SJSA1 (cell line): ENCODE measurements at places on chromosomes 4 and X. TPM values are rescaled to one million over a fixed set of nuclear protein-coding genes. Genes with fewer than 3 reads are reported as not detected.

GRCh38 chr4:27218013-27218412 is 357.4 kb downstream of the STIM2 start:
- DNase-seq, result no peak

DNA sequence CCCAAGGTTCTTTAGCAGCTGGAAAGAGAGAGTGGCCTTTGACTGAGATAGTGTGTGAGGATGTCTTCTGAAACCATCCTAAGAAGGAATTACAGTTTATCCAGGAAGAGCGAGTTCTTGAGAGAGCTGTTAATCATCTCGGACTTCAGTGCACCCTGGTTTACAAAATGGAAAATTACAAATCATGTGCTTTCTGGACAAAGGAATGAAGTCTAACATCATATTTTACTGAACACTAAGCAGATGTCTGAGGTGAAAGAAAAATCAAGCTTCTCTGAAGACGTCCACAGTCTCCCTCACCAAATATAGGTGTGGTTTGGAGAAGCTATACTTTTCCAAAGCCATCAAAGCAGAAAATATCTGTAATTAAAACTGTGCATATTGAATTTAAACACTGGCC is 30.8 kb upstream of the CYP2U1 start:
- DNase-seq, result no peak

GRCh38 chr4:187208651-187209050 is 485.0 kb upstream of the FAT1 start:
- DNase-seq, result peak; percentile 13

DNA sequence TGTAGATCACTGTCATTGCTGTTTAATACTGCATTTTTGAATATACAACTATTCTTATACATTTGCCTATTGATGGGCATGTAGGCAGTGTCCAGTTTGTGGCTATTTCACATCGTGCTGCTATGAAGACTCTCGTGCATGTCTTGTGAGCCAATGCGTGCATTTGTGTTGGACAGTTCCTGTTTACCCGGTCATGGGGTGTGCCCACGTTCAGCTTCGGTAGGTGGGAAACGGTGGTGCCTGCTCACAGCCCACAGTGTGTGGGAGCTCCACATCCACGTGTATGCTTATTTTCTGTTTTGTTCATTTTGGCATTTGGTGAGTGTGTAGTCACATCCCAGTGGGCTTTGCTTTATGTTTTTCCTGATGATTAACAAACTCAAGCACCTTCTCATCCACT is 19.7 kb upstream of the RNF212 start:
- DNase-seq, result no peak

Gene PDLIM3
- 87.3 and 157 TPM in 2 replicates for total RNA-seq

Gene DCK
- total RNA-seq, result 57.8 and 73.5 TPM in 2 replicates

- no peak for DNase-seq
Measured at GRCh38 chr4:69224891-69225290, 10.3 kb upstream of the UGT2B11 start.

DNA sequence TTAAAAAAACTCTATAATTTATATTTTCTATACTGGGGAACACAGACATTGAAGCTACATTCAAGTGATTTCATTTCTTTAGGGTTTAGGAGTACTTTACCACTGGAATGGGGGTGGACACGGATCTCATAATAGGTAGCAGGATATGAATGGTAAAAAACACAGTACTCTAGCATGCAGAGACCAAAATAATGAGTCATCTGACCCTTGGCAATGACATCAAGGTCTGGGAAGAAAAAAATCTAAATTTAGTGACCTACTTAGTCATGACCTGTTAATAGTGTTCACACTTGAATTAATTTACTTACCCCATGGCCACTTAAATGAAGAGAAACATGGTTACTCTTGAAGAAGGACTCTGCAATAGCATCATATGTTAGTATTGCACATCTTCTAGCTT is 187.9 kb downstream of the EPHA5 start:
- no peak for DNase-seq

DNA sequence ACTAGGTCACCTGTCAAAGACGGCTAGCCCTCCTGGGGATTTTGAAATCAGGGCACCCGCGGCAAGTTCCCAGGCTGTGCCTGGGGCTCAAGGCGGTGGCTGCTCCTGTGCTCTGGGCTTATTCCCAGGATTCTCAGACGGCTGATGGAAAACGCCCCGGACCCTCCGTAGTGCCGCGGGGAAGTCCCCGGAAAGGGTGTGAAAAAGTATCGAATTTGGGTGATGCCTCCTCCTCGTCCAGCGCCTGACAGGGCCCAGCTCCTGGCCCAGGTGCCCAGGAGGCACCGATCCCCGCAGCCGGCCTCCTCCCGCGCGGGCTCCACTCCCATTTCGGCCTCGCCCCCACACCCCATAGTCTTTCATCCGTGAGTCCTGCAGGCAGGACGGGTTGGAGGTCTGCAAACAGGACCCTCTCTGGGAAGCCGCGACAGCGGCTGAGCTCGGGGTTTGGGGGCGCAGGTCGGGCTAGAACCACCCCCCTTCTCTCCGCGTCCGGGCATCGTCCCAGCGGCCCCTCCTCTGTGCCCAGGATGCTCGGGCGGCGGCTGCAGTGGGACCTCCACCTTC is 1.1 kb upstream of the NSG1 start:
- no peak for DNase-seq

- no peak for DNase-seq
Measured at GRCh38 chr4:55661398-55662056, 25.4 kb upstream of the NMU start.

DNA sequence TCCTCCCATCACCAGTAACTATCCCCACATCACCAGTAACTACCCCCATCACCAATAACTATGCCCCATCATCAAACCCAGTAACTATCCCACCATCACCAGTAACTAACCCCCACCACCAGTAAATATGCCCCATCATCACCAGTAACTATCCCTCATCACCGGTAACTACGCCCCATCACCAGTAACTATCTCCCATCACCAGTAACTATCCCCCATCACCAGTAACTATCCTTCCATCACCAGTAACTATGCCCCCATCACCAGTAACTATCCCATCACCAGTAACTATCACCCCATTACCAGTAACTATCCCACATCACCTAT is 2.9 kb downstream of the ASMTL start:
- no peak for DNase-seq

Gene ZFP92
- not detected in 2 replicates for total RNA-seq

DNA sequence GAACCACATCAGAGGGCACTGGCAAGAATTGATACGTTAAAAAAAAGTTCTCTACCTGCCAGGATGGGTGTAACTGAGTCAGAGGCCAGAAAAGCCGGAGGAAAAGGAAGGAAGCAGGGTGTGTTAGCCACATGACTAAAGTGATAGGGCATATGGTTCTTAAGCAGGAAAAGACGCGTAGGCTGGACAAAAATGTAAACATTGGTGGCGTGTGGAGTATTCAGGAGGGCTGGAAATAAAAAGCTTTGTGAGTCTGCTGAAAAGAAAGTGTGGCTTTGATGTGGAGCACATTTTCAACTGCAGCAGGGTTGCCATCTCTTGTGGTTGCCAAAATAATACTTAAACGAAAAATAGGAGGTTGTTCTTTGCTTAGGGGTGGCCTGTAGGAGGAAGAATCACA is 186.5 kb upstream of the RPL34 start:
- peak; percentile 52 for DNase-seq

Gene CCKAR
- total RNA-seq, result not detected in 2 replicates

- DNase-seq, result no peak
Measured at GRCh38 chr4:73104695-73105094, 35.2 kb upstream of the COX18 start.

Gene DCAF4L1
- total RNA-seq, result not detected in 2 replicates

Gene BEX3
- total RNA-seq, result 303 and 319 TPM in 2 replicates

Gene ACE2
- 0.08 TPM in 1 of 2 replicates, not detected in the other for total RNA-seq

GRCh38 chr4:23931489-23931830 is 41.6 kb upstream of the PPARGC1A start:
- DNase-seq, result no peak

DNA sequence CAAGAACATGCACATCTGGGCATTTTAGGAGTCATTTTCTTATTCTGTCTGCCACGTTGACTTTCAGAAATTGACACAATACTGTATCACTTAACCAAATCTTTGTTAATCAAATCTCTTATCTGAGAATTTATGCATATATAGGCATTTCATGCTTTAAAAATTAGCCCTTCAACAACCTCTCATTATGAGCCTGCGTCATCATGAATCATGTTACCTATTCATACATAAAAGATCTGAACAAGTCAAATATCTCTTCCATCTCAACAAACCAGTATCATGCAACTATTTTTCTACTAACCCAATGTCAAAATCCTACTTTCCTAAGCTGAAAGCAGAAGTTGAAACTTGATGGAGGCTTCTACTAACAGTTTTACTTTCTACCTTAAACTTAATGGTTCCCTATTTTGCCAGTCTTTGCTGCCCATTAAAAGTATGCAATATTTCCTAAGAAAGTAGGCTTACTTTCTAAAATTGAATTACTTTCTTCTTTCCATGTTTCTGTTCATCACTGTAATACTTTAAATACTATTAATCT is 1.8 kb downstream of the ADAM29 start:
- DNase-seq, result no peak

DNA sequence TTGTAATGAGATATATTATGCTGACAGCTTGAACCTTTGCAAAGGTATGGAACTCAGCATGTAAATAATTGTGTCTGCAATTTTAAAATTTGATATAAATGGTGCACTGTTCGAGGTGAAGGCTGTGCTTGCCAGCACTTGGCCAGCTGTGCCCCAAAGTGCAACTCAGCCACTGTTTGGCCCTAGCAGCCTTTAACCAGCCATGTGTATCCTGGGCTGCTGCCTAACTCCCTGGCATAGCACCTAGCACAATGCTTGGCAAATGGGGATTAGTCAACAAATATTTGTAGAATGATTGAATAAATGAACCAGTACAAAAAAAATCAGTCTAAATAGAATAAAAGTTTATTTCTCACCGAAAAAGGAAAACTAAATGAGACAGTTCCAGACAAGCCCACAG is 83.8 kb upstream of the ZIC3 start:
- DNase-seq, result no peak

DNA sequence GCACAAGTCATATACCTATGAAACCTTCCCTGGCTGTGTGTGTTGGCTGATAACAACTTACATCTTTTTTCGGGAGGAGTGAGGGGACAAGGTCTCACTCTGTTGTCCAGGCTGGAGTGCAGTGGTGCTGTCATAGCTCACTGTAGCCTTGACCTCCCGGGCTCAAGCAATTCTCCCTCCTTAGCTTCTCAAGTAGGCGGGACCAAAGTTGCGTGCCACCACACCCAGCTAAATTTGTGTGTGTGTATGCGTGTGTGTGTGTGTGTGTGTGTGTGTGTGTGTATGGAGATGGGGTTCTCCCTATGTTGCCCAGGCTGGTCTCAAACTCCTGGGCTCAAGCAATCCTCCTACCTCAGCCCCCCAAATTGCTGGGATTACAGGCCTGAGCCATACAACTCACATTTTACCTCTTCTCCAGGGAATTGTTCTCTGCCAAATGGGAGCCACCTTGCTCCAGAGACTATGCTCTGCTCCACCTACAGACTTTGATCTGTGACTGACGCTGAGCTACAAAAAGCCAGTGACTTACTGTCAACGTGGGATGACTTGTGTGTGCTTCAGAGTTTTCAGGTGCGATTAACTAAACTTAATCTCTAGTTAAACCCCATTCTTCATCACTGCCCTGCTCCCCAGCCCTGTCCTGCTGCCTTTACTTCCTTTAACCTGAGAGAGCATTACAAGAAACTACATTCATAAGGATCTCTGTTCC is 2.0 kb upstream of the BEX4 start:
- DNase-seq, result no peak

DNA sequence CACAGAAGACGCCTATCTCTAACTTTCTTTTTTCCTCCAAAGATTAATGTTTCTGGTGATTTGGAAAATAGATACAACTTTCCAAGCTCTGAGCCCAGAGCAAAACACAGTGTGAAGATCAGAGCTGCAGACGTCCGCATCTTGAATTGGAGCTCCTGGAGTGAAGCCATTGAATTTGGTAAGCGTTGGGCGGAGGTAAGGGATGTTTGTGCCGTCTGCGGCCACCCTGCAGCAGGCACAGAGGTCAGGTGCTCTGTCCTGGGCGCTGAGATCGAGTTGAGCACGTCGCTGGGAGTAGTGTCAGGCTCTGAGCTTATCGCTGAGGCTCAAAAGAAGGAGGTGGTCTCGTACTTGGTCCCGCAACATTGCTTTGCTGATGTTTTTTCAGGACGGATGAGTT is 31.8 kb downstream of the CSF2RA start:
- DNase-seq, result no peak

DNA sequence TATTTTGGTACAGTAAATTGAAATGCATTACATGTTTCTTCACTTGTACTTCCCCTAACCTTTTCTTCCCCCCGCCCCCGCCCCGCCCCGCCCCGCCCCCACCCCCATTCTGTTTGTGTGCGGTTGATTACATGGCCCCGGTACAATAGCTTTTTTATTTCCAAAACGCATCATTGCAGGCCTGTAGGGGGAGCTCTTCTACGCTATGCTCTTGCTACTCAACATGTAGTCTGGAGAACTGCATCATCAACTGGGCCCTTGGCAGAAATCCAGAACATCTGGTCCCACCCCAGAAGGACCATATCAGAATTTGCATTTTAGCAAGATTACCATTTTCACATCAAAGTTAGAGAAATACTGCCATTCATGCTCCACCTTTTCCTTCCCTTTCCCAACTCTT is 333.3 kb upstream of the DDX53 start:
- no peak for DNase-seq

Gene DMD
- total RNA-seq, result 6.8 and 8.9 TPM in 2 replicates

Gene ATXN3L
- total RNA-seq, result not detected in 2 replicates

GRCh38 chrX:155998116-155998515 is 620 bp downstream of the IL9R start:
- no peak for DNase-seq

Gene RAB41
- total RNA-seq, result not detected in 2 replicates

DNA sequence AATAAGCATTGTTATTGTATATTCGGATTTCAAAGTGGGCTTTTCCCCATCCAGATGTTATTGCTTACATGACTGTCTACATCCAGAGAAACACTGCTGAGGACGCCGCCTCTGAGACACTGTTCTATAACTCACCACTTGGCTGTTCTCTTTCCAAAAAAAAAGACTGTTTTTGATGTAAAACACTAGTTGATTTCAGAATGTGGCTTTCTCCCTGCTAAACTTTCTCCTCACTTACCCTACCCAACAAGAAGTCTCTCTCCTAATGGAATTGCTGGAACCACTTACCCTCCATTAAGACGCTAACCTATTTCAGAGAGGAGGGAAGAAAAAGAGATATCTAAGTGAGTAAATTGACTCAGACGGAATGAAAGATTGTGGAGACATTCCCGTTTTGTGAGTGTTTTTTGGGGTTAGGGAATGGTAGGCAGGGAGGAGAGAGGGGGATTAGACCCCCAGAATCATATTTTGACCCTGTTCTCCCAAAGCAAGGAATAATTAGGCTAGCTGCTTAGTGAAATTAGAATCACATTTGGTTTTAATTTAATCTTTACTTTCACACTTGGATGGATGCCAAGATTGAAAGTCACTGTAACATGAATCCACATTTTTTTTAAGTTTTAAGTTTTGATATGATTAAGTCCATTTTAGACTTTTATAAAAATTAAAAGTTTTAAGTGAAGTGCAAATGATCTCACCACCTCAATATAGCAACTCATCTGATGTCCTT is 174.9 kb downstream of the CHIC2 start:
- no peak for DNase-seq
